ENCODE measurements at places on chromosomes 2 and 18. TPM values are rescaled to one million over a fixed set of nuclear protein-coding genes. Genes with fewer than 3 reads are reported as not detected.
A peak's percentile ranks its signal among the peaks of the same experiment; 100 is the strongest.

Gene PIAS2
- 34.4 TPM for total RNA-seq

DNA sequence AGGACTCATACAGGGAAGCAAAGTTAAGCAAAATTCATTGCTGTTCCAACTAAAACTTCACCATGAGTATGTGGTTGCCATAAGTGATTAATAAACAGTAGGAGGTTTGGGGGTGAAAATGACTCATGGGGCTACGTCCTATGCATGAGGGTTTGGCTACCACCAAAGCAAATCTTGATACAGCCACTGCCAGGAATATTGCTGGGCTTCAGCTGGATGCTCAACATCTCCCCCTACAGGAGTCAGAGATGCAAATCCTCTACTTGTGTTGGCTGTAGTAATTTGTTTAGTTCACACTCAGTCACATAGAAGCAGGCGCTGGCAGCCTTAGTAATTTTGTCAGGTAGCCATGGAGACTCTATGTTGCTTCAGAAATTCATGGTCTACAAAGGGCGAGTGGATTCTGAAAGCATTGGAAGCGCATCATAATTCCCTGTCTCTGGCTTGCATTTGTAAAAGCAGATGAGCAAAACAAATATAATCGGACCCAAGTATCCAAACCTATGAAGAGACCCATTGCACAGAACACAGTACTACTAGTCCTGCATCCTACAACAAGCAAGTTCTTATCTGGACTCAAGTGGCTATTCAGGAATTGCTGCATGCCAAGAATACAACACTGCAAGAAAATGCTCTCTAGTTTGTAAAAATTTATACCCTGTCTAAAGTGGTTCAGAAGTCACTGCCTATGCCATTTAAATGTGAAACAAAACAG lies 76.0 kb downstream of the CD28 start:
- H3K27me3 ChIP-seq = no peaks in the 10 kb centered on the region
- H3K27ac ChIP-seq = peak overlapping the region; percentile 12
- DNase-seq = peak; percentile 65

Gene AGXT
- total RNA-seq = not detected

DNA sequence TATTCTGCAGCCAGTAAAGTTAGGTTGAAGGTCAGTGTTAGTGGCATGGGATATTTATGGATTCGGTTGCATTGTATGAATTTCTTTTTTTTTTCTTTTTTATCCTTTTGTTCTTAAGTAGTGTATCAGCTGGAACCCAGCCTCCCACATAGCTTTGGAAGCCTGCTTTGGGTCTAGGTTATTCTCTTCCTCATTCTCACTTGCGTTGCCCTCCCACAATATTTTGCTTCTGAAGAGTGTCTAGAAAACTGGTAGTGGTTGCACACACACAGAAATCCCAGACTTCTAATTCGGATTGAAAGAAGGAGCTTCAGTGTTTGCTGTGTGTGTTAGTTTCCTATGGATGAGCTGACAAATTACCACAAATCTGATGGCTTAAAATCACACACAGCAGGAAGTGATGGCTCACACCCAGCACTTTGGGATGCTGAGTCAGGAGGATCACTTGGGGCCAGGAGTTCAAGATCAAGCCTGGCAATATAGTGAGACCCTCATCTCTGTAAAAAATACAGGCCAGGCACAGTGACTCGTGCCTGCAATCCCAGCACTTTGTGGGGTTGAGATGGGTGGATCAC lies 104.8 kb downstream of the ARL4C start:
- H3K27ac ChIP-seq = no peak overlapping the region
- no peaks in the 10 kb centered on the region for H3K4me1 ChIP-seq
- no peaks in the 10 kb centered on the region for H3K27me3 ChIP-seq
- no peaks in the 10 kb centered on the region for H3K36me3 ChIP-seq

DNA sequence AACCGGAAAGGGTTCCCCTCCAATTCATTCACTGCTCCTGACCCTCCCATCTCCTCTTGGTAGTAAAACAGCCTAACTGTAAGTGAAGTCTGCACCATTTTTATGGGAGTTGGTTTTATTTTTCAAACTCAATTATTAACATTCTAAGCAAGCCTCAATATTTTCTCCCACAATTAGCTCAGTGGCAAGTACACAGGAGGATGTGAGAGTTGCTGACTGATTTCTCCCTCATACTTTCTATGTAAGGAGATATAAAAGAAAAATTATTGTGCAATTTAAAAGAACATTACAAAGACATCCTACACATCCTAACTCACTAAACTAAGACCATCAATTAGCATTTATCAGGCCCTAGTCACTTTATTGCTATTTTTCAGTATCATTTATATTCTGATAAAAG lies 73.9 kb downstream of the PIAS2 start:
- H3K36me3 ChIP-seq = no peaks in the 10 kb centered on the region
- no peak overlapping the region for H3K4me3 ChIP-seq
- H3K27ac ChIP-seq = no peak overlapping the region
- H3K4me1 ChIP-seq = no peaks in the 10 kb centered on the region
- no peaks in the 10 kb centered on the region for H3K27me3 ChIP-seq
- no peak for DNase-seq

Gene LHCGR
- not detected for total RNA-seq

All from heart right ventricle (tissue), 16 donors.